ENCODE measurements at places on chromosomes 4 and X.
A peak's percentile ranks its signal among the peaks of the same experiment; 100 is the strongest.

GRCh38 chr4:97627750-97628149, 515.5 kb downstream of the STPG2 start:
- DNase-seq: no peak

DNA sequence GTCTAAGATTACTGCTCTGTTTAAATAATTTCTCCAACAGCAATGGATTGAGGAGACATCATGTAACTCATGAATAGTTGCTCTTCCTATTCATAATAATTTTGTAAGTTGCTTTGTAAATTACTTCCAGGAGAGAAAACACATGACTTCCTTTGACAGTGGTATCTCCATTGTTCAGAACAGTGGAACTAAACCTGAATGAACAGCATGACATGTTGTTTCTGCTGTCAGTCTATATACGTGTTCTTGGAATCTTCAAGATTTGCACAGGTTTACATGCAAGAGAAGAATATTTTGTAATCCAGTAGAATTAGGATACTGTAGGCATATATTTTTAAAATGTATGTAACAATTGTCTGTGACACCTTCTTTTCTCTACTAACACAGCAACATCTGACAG, 618.8 kb upstream of the GRID2 start:
- no peak for DNase-seq

DNA sequence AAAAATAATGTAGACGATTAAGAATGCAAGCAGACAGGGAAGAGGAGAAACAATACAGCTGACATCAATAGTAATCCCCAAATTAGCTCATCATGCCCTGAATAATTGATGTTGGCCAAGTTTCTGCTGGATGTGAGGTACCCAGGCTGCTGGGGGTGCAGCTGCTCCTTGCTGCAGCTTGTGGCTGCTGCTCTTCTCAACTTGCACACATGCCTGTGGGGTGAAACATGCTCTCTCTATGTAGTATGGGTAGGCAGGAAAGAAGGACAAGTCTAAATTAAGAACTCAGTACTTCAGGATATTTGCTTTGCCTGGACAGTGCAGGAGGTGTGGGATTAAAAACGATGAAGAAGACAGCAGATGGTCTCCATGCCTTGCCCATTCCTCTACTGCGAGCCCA, 16.7 kb downstream of the EDA2R start:
- DNase-seq: no peak

GRCh38 chr4:130393642-130394041, 1297.7 kb downstream of the C4orf33 start:
- DNase-seq: peak; percentile 91

- DNase-seq: no peak
Observed at GRCh38 chr4:3879681-3880614, 113.8 kb downstream of the ADRA2C start.

- DNase-seq: peak; percentile 65
Observed at GRCh38 chr4:106816496-106816895, 219.6 kb downstream of the DKK2 start.

DNA sequence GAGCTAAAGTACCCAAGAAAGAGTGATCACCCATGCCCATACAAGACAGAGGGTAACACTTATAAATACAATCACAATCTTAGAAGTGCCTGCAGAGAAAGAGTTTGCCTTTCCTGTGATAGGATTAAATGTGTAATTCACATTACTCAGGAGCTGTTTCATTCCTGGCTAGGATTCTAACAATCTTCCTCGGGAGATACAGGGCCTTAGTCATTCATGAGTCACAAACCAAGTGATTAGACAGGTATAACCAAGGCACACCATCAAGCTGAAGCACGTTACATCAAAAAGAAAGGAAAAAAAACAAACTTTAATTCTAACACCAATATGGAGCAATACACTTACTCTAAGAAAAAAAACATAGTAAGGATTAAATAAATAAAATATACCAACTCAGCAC, 14.9 kb downstream of the ABCG2 start:
- DNase-seq: peak; percentile 52

DNA sequence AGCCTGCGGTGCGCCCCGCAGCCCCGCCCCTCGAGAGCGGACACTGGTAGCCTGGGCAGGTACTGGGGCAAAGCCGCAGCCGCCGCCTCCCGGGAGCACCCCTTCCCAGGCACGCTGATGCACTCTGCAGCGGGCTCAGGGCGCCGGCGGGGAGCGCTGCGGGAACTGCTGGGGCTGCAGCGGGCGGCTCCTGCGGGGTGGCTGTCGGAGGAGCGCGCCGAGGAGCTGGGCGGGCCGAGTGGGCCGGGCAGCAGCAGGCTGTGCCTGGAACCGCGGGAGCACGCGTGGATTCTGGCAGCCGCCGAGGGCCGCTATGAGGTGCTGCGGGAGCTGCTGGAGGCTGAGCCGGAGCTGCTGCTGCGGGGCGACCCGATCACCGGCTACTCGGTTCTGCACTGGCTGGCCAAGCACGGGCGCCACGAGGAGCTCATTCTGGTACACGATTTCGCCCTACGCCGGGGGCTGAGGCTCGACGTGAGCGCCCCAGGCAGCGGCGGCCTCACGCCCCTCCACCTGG, 401 bp downstream of the SOWAHD start:
- DNase-seq: no peak

GRCh38 chr4:24963277-24963676, 50.4 kb upstream of the CCDC149 start:
- DNase-seq: no peak

GRCh38 chrX:2767631-2768455, 16.0 kb downstream of the XG start:
- peak; percentile 28 for DNase-seq

- no peak for DNase-seq
Observed at GRCh38 chrX:138690591-138690990, 20.9 kb downstream of the FGF13 start.

GRCh38 chr4:46277165-46277951, 112.6 kb downstream of the GABRA2 start:
- DNase-seq: no peak

GRCh38 chrX:9634551-9634950, 131.1 kb downstream of the GPR143 start:
- DNase-seq: no peak

DNA sequence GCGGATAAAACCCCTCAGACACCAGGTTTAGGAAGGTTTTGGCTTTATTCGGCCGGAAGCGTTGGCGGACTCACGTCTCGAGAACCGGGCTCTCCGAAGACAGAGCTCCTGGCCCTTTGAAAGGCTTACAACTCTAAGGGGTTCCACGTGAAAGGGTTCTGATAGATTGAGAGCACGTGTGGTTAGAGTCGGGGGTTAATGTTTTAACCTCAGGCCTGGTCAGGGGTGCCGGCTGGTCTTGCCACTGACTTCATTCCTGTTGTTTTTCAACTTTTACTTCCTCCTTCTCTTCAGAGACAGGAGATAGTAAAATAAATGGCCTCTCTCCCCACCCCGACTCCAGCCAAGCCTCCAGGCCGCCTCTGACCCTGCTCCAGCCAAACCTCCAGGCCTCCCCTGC, 4.7 kb upstream of the ASMT start:
- no peak for DNase-seq

DNA sequence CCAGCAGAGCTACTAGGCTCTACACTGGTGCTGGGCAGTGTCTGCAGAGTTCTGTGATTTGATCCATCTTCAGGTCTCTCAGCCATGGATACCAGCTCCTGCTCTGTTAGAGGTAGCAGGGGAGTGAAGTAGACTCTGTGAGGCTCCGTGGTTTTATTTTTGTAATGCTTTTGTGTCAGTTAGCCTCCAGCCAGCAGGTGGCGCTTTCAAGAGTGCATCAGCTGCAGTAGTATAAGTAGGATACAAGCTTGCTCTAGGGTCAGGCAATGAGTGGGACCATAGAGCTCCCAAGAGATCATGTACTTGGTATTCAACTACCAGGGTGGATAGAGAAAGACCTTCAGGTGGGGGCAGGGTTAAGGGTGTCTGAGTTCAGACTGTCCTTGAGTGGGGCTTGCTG, 362.5 kb upstream of the TRAM1L1 start:
- DNase-seq: no peak

- peak; percentile 26 for DNase-seq
Observed at GRCh38 chr4:152780267-152780778, 569 bp downstream of the ARFIP1 start.

GRCh38 chr4:184942444-184943425, 75.6 kb upstream of the HELT start:
- peak; percentile 35 for DNase-seq

- DNase-seq: no peak
Observed at GRCh38 chrX:1534301-1535168, 2.5 kb downstream of the P2RY8 start.

- peak; percentile 5 for DNase-seq
Observed at GRCh38 chr4:141912831-141913230, 276.4 kb downstream of the IL15 start.

GRCh38 chr4:177177541-177178081, 132.1 kb upstream of the NEIL3 start:
- peak; percentile 67 for DNase-seq

- DNase-seq: no peak
Observed at GRCh38 chr4:119049342-119049741, 86.3 kb upstream of the MYOZ2 start.

DNA sequence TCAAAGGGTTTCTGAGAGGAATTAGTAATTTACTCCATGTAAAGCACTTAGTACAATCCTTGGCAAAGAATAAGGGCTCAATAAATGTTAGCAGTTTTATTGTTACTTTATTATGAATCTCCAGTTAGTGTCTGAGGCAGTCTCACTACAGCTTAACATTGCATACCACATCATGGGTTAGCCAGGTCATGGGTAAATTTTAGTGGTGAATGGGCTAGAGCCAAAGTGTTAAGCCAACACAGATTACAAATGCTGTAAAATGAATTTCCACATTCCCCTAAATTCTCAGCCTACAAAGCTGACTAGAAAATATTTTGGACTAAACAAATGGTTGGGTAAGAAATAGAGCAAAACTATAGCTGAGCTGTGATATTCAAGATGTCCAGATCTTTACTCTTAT, 72.4 kb downstream of the NRK start:
- peak; percentile 24 for DNase-seq

- DNase-seq: no peak
Observed at GRCh38 chr4:53617101-53617680, 25.9 kb upstream of the LNX1 start.

DNA sequence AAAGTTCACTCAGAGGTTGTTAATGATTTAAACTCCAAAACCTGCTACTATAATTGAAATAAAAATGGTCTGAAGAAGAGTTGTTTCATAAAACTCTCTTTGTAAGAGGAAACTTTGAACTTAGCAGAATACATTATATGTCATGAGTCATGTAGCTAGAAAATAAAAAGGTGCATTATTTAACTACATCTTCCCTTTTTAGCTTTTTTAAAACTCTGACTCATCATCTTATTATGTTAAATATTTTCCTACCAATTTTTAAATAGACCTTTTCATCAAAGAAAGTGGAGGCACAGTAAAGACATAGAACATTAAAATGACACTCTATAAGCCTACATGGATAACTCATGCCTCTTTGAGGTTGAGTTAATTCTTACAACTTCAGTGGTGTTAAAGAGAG, 1.2 kb upstream of the ZNF827 start:
- peak; percentile 54 for DNase-seq

DNA sequence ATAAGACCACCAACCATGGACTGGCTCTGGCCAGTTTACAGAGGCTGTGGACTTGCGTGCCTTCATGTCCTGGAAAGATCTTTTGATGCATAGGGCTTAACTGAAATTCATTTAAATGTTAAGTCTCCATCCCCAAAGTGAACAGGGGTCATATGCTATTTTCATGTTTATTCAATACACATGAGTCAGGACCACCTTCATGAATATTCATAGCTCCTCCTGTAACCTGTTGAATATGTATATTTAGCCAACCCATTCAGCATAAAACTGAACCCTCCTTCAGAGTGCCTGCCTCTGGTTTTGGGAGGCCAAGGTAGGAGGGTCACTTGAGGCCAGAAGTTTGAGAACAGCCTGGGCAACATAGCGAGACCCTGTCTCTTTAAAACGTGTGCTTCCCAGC, 7.1 kb downstream of the CTPS2 start:
- DNase-seq: no peak

GRCh38 chrX:72273718-72274117, 3.3 kb downstream of the RPS4X start:
- no peak for DNase-seq

- no peak for DNase-seq
Observed at GRCh38 chrX:10401239-10401638, 219.1 kb downstream of the MID1 start.

DNA sequence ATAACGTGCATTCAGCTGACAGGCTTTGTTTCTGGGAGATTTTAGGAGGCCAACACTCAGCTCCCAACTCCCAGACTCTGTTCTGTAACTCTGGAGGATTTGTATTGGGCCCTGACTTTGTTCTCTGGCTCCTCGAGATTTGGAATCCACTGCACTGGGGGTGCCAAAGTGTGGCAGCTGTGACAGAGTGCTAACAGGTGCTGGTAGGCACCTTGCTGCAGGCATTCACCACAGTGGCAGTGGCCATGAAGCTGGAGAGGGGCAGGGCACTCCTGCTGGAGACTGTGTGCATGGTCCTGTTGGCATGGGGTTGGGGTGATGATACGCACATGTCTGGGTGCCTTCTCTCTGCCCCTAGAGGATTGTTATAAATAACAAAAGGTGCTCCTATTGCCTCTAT, 1094.9 kb upstream of the SLIT2 start:
- DNase-seq: no peak

DNA sequence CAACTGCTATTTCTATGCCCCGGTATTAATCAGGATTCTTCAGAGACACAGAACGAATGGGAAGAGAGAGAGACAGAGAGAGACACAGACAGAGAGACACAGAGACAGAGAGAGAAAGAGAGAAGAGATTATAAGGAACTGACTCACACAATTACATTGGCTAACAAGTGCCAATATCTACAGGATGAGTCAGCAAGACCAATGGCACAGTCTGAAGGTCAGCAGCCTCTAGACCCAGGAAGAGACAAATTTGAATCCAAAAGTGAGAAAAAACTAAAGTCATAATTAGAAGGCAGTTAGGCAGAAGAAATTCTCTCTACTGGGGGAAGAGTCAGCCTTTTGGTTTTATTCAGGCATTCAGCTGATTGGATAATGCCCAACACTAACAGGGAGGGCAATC, 187.3 kb downstream of the MAB21L2 start:
- DNase-seq: peak; percentile 71

DNA sequence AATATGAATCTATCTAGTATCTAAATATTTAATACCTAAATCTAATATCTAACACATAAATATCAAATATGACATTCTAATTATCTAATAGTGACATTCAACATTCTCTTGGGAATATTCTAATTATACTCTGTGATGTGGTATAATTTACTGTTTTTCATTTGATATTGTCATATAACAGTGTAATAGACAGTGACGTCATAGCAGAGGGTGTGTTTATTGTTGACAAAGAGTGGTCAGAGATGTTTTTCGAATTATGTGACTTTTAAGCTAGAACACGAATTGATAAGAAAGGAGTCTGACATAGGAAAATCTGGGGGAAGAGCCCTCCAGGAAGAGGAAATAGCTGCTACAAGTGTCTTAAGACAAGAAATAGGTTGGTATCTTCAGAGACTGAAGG, 5.9 kb upstream of the MAGEC3 start:
- no peak for DNase-seq

GRCh38 chr4:180788729-180789128, 1454.5 kb upstream of the TENM3 start:
- no peak for DNase-seq

DNA sequence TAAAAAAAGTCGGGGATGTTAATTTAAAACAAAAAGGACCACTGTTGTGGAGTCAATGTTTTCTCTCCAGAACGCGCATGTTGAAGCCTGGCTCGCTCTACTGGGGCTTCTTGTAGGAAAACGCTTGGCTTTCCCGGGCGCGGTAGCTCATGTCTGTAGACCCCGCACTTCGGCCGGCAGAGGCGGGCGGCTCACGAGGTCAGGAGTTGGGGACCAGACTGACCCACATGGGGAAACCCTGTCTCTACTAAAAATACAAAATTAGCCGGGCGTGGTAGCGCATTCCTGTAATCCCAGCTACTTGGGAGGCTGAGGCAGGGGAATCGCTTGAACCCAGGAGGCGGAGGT, 15.6 kb downstream of the NELFA start:
- no peak for DNase-seq

All from choroid plexus epithelial cell (primary cell).